ENCODE measurements at places on chromosomes 3 and 15. TPM values are rescaled to one million over a fixed set of nuclear protein-coding genes. Genes with fewer than 3 reads are reported as not detected.

DNA sequence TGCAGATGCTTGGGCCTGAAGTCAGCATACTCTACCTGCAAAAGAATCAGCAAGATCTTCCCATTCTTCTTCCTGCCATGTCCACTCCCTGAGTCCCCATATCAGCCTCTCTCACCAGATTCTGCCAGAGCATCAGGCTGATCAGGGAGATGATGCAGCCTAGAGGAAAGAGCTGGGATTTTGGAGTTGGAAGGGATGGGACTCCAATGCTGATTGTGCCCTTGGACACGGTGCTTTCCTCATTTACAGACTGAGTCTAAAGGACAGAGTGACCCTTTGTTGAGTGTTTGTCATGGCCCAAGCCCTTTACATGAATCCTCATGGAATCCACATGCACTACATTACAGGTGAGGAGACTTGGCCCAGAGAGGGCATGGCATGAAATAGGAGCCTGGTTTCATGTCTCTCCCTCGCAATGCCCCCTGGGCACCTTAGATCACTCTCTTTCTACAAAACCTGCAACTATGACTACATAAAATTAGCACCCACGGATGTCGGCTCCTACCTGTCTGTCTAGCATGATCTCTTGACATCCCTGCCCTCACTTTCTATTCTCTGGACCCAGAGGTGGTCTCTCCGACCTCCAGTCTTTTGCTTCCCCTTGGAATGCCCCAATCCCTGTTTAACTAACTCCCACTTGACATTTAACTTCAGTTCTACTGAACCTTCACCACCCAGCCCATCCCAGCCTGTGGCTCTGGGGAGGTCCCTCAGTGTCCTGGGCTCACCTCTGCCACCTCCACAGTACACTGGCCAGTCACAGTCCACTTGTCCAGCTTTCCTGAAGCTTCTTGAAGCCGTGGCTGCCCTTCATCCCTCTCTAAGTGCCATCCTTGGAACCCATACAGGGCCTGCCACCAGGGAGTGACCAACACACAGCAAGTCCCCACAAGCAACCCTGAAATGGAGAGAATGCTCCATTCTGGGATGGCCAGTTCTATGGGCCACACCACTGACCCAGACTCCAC is 173.5 kb downstream of the ABHD5 start:
- no peak for DNase-seq

DNA sequence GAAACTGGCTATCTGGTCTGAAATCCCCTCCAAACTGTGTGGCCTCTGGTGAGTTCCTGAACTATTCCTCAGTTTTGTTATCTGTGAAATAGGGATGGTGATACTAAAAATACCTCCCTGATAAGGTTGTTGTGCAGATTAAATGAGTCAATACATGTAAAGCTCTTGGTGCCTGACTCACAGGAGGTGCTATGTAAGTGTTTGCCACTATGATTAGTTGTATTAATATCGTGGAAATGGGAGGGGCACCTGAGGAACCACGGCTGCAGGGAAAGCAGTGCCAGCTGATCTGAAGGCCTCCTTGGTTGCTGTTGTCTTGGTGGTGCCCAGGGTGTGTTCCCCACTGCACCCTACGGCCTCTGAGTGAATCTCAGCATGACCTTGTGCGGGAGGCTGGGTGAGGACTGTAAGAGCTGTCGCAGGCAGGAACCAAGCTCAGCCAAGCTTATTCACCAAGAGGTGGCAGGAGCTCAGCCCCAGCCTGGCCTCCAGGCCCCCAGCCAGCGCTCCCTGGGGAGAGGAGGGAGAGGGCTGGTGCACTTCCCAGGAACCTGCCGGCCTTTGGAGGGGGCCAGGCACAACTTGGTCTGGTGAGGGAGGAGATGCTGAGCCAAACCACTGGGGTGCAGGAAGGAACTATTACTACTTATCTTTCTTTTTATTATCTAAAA is 44.8 kb upstream of the CCDC174 start:
- peak; percentile 66 for DNase-seq

DNA sequence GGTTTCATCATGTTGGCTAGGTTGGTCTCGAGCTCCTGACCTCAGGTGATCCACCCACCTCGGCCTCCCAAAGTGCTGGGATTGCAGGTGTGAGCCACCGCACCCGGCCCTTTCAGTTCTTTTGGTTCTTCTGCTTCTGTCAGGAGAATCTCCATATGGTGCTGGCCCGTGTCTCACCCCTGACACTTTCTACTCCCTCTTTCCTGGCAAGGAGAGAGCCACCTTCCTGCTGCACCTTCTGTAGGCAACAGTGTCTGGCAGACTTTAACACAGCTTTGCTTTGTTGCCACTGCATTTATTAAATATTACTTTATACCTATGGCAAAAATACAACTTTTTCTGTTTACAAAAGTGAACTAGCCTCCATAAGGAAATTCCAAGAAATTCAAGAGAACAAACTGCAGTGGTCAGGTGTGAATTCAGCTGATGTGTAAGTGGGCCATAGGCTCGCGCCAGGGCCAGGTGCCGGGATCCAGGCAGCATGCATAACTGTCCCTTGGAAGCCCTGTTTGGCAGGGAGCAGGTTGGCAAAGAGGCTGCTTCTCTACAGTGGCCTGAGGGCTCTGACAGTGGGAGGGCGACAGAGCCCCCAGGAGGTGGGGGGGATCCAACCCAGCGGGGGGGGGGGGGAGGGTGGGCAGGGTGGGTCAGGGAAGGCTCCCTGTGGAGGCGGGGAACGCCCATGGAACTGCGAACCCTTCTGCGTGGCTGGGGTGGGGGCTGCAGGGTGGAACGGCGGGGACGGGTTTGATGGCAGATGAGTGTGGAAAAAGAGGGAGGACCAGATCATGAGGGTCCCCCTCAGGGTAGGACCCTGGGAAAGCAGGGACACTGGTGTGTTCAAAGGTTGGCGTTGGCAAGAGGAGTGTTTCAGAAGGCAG is 21.1 kb downstream of the CTSH start:
- no peak for DNase-seq

DNA sequence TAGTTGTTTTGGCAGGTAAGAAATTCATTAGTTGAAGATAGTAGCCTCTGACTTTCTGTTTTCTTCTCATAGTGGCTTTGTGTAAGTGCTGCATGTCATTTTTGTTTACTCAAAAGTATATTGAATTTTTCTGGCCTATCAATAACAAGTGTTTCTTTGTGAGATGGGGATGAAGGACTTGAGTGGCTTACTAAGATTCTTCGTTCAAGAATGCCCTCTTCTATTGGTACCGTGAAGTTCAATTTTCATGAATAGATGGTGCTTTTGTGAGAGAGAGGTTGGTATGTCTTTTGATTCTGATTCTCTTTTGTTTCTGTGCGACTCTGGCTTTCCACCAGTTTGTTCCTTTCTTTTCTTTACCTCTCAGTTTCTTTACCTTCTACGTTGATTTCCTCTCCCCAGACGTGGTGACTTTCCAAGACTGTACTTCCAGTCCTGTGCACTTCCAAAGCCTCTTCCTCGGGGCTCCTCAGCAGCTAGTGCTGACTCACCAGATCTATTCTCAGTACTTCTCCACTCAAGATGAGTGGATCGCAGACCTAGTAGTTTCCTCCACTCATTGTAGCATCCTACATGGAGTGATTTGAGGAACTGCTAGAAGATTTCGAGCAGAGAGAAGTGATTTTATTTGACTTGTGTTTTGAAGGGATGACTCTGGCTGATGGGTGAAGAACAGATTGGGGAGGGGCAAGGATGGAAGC is 82.0 kb upstream of the EPHB3 start:
- no peak for DNase-seq

DNA sequence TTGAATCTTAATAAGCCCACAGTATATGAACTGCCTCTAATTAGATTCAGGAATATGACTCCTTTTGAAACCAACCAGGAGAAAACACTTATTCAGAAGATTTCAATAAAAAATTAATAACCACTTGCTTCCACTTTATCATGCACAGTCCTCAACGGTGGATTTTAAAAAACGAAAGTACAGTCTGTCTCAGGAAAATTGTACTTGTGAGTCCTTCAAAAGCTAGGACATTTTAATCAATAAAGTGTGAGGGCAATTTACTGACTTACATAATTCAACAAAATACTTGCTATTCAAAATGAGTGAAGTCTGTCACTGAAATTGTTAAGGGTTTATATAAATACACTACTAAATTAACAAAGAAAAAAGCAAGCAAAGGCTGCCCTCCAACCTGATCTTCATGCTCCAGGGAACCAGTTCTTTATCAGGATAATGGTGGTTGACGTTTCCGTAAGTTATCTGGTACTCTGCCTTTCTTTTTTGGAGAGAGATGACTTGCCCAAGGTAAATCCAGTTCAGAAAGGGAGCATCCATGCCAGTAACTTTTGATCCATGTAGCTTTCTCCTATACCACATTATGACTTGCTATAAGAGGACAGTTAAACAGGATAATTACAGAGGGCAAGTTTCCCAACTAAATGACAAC is 17.0 kb downstream of the SUCLG2 start:
- DNase-seq = no peak

ZBED2 gene
- not detected for total RNA-seq

DNA sequence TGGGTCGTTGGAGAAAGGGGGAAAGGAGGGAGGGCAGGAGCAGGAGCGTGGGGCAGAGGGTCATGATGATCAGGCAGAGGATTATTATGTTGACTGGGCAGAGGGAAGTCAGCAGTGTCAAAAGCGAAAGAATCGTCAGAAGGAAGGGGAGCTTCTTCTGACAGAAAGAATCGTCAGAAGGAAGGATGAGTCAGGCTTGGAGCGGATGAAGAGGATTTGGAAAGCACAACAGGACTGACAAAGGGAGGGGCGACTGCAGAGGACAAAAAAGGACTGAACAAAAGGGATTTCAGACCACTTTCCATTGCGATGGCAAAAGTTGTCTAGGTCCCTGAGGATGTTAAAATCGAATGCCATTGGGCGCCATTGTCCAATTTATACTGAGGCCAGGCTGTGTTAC is 1053.5 kb downstream of the SI start:
- DNase-seq = no peak

GPR149 gene
- total RNA-seq = not detected

DNA sequence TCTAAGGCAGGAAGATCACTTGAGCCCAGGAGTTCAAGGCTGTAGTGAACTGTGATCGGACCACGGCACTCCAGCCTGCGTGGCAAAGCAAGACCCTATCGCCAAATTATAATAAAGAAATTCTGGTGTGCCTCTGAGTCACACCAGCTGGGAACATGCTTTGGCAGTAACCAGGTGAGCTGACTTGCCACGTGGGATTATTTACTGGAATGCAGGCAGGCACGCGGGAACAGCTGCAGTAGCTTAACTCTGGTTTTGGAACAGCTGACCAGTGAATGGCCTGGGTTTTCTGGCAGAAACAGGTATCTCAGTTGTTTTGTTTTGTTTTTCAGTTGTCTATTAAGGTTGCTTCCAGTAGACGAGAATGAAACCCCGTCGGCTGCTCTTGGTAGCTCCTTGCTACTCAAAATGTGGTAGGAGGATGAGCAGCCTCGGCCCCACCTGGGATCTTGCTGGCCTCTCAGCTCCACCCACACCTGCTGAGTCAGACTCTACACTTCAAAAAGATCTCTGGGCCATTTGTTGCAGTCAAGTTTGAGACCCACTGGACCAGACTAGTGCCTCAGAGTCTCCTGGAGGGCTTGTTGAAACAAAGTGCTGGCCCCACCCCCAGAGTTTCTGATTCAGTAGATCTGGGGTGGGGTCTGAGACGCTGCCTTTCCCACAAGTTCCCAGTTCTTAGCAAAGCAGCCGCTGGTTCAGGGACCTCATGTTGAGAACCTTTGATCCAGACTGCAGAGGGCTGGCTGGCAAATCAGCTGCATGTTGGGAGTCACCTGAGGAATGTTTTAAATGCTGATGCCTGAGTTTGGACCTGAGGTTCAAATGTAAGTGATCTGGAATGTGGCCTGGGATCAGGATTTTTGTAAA is 26.6 kb downstream of the IDH2 start:
- DNase-seq = no peak

- no peak for DNase-seq
These were observed 12.0 kb downstream of the TKT start for GRCh38 chr3:53243785-53244184.

DNA sequence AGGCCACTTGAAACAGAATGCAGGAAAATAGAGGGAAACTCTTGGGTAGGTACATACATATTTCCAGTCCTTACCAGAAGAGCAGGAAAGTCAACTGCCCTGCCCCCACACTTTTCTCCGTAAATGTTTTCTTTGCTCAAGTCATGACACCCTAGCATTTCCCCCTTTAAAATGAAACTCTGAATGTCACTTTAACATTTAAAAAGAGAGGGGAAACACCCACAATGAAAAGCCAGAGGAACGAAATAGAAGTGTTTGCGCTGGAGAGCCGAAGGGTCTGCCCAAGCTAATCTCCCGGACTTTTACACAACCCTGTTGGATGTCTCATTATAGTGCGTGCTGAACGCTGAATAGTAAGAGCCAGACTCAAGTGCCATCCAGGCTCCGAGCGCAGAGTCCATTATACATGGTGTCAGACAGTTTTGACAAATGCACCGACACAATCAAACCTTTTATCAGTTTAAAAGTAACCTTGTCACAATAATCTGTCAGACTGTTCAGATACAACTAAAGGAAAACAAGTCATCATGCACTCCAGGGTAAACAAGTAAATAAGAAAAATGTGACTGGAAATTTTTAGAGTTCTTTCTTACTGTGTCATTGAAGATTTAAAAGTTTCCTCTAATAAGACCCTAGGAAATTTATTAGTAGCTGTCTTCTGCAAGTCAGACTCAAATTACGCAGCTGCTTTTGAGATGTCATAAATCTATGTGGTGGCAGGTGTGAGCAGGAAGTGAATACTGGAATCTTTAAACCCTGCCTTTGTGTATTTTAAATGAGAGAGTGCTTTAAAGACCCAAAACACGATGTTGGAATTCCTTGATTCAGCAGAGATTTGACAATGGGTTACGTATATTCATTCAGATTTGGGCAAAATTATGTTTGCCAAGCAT is 159.8 kb downstream of the RBMS3 start:
- no peak for DNase-seq

C3orf52 gene
- 2.4 TPM for total RNA-seq

- DNase-seq = no peak
These were observed 11.4 kb upstream of the PRR20G start for GRCh38 chr3:127299276-127299675.

RTP4 gene
- total RNA-seq = 1.6 TPM

EPHA3 gene
- total RNA-seq = not detected

DNA sequence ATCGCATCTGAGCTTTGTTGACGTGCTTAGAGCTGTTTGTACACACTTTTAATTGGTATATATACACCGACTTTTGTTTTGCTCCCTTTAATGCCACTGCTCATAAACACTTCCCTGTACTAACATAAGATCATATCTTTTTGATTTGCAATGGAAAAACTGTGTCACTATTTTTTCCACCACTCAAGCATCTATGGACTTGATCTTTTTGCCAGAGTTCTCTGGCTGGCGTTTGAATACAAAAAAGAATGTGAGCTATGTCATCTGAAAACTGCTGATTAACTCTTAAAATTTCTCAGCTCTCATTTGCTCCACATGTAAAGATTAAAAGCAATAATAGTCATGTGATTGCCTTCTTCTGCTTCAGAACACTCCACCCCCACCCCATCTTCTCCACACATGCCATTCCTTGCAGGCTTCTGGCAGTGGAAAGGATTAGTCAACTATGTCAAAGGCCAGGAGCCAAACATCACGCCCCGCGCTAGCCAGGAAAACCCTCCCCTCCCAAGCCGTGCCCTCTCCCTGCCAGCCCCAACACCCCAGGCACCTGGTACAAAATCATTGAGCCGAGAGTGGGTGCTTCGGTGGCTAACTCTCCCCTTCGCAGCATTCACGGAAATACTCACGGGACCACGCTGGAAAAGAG is 123.4 kb upstream of the MEF2A start:
- DNase-seq = peak; percentile 91

HDAC11 gene
- total RNA-seq = 13.4 TPM

ANKUB1 gene
- total RNA-seq = not detected
